ENCODE measurements at places on chromosomes 3 and 15. TPM values are rescaled to one million over a fixed set of nuclear protein-coding genes. Genes with fewer than 3 reads are reported as not detected.

Gene STOML1
- 5.3 TPM for total RNA-seq

Gene ACAN
- total RNA-seq: 0.72 TPM

Gene ARGFX
- total RNA-seq: not detected

- DNase-seq: no peak
- no peaks in the 10 kb centered on the region for H3K27me3 ChIP-seq
- H3K4me1 ChIP-seq: no peaks in the 10 kb centered on the region
- no peak overlapping the region for H3K27ac ChIP-seq
- no peak overlapping the region for H3K4me3 ChIP-seq
Measured at GRCh38 chr15:77584691-77585090, 48.0 kb downstream of the LINGO1 start.

GRCh38 chr3:134375582-134376384 lies 1.5 kb upstream of the AMOTL2 start:
- H3K4me3 ChIP-seq: no peak overlapping the region
- peak overlapping the region; percentile 96 for H3K27ac ChIP-seq
- no peak for DNase-seq
- peaks cover 6% of the 10 kb centered on the region for H3K36me3 ChIP-seq
- peaks cover 43% of the 10 kb centered on the region for H3K4me1 ChIP-seq
- no peaks in the 10 kb centered on the region for H3K27me3 ChIP-seq

- no peak overlapping the region for H3K27ac ChIP-seq
- H3K27me3 ChIP-seq: no peaks in the 10 kb centered on the region
- H3K4me3 ChIP-seq: no peak overlapping the region
Measured at GRCh38 chr15:95176794-95177577, 945.6 kb downstream of the MCTP2 start.

DNA sequence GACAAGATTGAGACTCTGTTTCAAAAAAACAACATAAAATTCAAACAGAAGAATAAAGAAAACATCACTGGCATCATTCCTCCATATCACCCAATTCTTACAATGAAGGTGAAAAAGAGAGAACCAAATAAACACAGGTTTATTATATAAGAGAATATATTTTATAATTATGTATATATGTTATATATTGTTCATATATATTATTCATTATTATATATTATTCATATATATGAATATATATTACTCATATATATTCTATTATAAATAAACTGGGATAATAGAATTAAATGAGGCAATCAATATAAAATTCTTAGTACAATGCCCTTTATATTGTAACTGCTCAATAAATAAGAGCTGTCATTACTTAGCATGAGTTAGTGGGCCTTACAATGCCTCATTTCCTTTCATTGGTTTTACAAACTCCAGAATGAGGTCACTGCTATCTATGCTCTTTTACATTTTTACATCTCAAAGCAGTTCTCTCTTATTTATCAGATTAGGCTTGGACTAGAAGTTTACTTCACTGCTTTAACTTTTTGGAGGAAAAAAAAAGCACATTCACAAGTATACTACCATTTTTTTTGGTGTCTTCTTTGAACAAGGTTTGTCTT lies 135.5 kb upstream of the TTC14 start:
- DNase-seq: no peak
- no peaks in the 10 kb centered on the region for H3K4me1 ChIP-seq
- no peaks in the 10 kb centered on the region for H3K27me3 ChIP-seq
- H3K27ac ChIP-seq: no peak overlapping the region
- H3K4me3 ChIP-seq: no peak overlapping the region

GRCh38 chr3:161559177-161559998 lies 62.8 kb downstream of the OTOL1 start:
- no peak overlapping the region for H3K4me3 ChIP-seq
- H3K27ac ChIP-seq: no peak overlapping the region
- no peaks in the 10 kb centered on the region for H3K27me3 ChIP-seq
- peaks cover 4% of the 10 kb centered on the region for H3K4me1 ChIP-seq

DNA sequence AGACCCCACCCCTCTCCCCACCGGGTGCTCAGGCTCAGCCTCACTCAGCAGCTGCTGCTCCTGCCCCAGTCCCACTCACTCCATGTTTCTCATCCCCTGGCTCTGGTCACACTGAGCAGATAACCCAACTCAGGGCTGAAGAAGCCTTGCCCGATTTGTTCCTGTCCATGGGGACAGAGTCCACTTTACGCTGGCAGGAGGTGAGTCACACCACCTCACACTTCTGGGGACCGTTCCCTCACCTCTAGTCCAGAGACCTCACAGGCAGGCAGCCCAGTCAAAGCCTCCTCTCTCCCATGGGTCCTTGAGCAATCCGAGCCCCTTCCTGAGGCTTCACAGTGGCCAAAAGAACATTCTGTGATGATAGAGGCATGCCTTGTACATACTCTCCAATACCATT lies 1.4 kb downstream of the CIDEC start:
- H3K4me3 ChIP-seq: no peak overlapping the region
- no peak overlapping the region for H3K27ac ChIP-seq
- no peaks in the 10 kb centered on the region for H3K4me1 ChIP-seq
- peak; percentile 74 for DNase-seq
- no peaks in the 10 kb centered on the region for H3K36me3 ChIP-seq

All from stomach (tissue), 19 donors.